Psoas muscle (tissue), 8 donors: ENCODE measurements at places on chromosomes 7 and 10. TPM values are rescaled to one million over a fixed set of nuclear protein-coding genes. Genes with fewer than 3 reads are reported as not detected.
A peak's percentile ranks its signal among the peaks of the same experiment; 100 is the strongest.

DNA sequence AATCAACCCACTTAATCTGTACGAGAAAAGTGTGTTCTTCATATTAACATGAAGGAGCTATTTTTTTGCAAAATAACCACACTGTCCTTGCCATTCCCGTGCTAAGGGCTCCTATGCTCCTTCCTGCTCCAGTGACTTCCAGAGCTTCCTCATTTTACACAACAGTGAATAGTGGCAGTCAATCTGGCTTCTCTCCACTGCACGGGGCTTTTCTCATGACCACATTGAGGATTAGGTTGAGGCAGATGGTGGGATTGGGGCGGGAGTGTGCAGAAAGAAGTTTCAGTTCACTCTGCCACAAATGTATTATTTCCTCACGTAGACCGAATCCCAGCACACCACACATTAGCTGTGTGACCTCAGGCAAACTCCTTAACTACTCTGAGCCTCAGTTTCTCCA, 235.1 kb downstream of the ARHGAP12 start:
- no peak for DNase-seq

- peak; percentile 53 for DNase-seq
Observed at GRCh38 chr10:79409726-79410085, 35.7 kb downstream of the ZCCHC24 start.

GRCh38 chr10:31120961-31121685, 89.5 kb upstream of the ZNF438 start:
- no peak for DNase-seq

The GRK5 gene
- 15.5 TPM for total RNA-seq
